Pancreas (tissue), 10 donors: ENCODE measurements at places on chromosomes 3 and 15. TPM values are rescaled to one million over a fixed set of nuclear protein-coding genes. Genes with fewer than 3 reads are reported as not detected.

DNA sequence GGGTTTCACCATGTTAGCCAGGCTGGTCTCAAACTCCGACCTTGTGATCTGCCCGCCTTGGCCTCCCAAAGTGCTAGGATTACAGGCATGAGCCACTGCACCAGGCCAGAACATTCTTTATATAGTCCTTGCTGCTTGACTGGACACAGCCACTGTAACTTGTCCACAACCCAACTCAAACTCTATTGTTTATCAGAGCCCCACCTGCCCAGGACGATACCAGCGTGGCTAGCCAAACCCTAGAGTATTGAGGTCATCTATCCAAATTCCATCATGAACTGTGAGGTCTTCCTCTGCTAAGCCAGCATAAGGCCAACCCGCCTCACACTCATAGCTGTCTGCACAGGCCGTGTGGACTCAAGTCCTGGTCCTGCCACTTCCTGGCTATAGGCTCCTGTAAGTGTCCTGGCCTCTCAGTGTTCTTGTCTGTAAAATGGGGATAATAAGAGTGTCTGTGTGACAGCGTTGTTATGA is 63.9 kb downstream of the DAPK2 start:
- no peak for DNase-seq

GRCh38 chr15:63283126-63283525 is 5.7 kb downstream of the APH1B start:
- no peak for DNase-seq

- no peak for DNase-seq
Measured at GRCh38 chr3:98573181-98573728, 20.2 kb downstream of the CPOX start.

DNA sequence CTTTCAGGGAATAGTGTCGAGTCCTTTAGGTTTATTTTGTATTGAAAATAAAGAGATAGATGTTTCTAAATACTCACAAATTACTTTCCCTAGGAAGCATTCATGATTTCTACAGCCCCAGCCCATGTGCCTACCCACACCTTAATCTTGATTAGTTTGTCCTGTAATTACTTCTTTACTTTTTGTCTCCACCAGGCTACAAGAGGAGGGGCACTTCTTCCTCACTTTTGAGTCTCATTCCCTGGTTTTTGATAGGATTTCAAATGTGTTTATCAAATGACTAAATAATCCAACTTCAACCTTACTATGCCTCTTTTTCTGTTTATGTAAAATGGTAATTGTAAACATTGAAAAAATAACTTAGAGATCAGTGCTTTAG is 1.8 kb downstream of the PXK start:
- no peak for DNase-seq

DNA sequence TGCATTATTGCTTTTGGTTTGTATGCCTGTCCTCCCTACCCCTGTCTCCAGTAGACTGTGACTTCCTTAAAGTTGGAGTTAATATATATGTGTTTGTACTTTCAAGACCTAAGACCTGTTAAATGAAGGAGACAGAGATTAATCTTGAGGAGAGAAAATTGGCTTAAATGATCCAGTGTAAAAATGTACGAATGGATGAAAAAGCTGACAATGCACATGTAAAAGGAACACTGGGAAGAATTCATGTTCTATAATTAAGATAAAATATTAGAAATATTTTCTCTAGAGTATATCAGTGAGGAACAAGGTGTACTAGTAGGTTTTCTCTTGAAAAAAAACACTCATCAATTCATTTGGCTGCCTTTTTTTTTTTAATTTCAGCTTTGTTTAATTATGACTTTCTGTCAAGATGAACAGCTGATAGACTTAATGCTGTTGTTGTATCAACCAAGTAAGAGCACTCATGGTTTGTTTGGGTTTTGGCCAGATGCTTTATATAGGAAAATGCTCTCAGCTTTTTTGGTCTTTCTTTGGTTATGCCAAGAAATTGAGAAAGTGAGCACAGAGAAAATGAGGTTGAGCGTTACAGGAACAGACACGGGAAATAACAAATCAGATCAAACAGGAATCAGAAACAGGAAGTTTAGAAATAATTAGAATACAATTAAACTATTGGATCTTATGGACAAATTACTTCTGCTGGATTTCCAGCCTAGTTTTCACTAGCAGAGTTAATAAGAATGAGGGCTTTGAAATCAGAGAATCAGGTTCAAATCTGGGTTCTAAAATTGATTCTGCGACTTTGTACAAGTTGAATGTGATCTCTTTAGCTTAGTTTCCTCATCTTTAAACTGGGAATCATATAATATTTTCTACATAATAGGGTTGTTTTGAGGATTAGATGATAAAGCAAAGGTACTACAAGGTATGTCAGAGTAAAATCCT is 38.3 kb upstream of the AADAC start:
- DNase-seq, result no peak

- DNase-seq, result peak; percentile 55
Measured at GRCh38 chr15:95326431-95327182, 1003.9 kb upstream of the NR2F2 start.

TPRG1 gene
- total RNA-seq, result 1.0 TPM

- DNase-seq, result no peak
Measured at GRCh38 chr3:122921791-122922651, 105.5 kb downstream of the SEMA5B start.

- no peak for DNase-seq
Measured at GRCh38 chr3:52490939-52491526, 4.1 kb upstream of the STAB1 start.

GRCh38 chr15:74631087-74631385 is 15.4 kb downstream of the CLK3 start:
- no peak for DNase-seq

DNA sequence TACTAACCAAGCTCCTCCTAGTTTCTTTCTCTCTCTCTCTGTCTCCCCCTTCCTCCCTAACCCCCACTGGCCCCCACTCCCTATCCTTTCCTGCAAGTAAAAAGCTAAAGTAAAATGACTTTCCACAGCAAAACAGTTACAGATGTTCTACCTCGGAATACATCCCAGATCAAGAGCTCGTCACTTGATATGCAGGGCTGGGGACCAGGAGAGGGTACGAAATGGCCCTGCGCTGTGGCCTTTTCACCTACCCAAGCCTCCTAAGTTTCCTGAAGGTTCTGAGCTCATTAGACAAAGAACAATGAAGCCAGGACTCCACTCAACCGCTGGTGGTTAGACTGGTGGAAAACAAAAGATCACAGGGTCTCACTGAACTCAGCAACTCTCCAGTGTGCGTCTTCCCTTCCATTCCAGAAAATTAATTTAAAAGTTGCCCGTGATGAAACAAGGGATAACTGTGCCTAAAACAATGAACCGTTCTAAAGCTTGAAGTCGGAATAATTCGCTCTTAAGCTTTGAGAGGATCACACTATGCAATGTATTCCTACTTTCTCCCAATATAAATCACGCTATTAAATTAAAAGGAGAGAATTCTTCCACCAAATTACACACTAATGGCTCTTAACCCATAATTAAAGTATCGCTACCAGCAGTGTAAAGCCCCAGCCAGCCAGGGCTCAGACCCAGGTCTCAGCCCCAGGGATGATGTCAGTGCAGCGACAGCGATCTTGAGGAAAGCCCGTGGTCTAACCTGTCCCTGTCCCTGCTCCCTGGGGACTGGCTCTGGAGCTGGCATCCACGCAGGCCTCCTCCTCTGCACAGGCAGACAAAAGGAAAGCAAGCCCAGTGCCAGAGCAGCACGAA is 5.0 kb downstream of the VGLL4 start:
- DNase-seq, result no peak

RAD51 gene
- 0.32 TPM for total RNA-seq

DNA sequence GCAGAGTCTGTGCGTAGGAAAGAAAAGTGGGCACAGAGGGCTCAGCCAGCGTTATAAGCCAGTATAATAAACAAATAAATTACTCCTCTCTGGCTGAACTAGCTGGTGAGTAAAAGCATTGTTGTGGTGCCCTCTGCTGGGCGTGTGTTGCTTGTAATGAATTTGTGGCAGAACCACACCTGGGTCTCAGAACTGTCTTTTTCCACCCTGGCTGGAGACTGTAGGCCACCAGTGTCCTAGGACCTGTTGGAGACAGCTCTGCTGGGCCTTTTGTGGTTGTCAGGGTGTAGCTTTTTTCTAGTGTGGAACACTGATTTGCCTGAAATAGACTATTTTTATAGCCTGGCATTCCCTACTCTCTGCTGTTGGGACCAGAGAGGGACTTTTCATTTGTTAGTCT is 130.5 kb upstream of the EIF1B start:
- peak; percentile 78 for DNase-seq

EOMES gene
- total RNA-seq, result 0.41 TPM

NR1D2 gene
- 13.5 TPM for total RNA-seq

GRCh38 chr3:113231827-113232253 is 20.5 kb downstream of the BOC start:
- DNase-seq, result peak; percentile 35

DNA sequence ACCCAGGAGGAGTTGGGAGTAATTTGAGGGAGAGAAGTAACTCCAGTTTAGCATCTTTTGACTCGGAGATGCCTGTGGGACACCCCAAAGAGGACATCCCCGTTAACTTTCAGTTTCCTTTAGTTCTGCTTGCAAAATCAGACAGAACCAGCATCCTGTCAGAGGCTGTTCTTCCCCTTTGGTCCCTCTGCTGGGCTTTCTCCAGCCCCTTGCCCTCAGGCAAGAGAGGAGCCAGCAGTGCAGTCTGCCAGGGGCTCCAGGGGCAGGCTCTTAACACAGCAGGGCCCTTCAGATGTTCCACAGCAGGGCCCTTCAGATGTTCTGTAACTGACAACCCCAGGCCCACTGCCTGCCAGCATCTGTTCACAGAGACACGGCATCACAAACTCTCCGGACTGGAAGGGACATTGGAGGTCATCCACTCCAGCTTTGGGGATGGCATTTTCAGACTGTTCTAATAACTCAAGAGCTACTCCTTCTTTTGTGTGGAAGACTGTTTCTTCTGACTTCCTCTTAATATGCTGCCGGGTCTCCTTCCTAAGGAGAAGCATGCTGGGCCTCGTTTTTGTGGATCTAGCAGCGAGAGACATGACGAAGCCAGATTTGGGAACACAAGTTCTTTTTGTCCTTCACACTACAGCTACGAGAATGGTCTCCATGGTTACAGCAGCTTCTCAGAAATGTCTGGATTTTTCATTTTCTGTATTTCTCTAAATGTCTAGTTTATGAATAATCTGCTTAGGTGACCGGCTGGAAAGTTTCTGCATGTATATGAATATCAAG is 51.9 kb downstream of the KY start:
- DNase-seq, result no peak

- DNase-seq, result peak; percentile 67
Measured at GRCh38 chr3:86990734-86991481, at the start of gene VGLL3. VGLL3 (minus strand) TSS chr3:86991149; CDS start chr3:86990743, 406 bp downstream.

GRCh38 chr15:87753539-87753938 is 503.0 kb downstream of the NTRK3 start:
- DNase-seq, result no peak

LYZL4 gene
- not detected for total RNA-seq

CHDH gene
- total RNA-seq, result 20.5 TPM

DNA sequence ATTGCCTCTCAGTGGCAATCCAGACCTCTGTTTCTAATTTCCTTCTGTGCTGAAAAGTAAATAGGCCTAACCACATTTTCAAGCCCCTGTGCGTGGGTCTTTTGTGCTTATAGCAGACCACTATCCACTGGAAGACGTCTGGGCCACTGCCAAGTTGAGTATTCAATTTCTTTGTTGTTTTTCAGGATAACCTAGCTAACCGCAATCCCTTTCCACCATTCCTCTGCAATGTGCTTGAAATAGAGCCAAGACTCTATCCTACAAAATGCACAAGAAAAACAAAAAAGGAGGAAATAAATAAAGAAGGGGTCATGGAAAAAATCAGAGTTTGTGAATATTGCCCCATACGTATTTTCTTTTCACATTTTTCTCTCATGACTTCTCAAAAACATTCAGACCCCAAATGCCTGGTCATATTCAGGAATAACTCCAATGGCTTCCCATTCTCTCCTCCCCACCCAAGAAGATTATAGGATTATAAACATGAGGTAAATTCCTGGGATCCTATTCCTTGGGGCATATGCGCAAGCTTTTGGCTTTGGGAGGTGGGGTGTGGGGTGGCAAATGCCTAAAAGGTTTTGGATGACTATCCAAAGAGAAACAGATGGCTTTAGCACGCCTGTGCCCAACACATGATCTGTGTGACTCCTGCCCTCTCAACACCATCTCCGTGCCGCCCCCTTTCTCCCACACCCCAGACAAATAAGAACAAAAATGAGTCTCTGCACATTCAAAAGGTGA is 217.9 kb upstream of the THBS1 start:
- DNase-seq, result no peak

ATOSA gene
- 33.4 TPM for total RNA-seq

GRCh38 chr3:111808439-111808838 is 50.6 kb upstream of the PHLDB2 start:
- no peak for DNase-seq

ARGFX gene
- not detected for total RNA-seq

DNA sequence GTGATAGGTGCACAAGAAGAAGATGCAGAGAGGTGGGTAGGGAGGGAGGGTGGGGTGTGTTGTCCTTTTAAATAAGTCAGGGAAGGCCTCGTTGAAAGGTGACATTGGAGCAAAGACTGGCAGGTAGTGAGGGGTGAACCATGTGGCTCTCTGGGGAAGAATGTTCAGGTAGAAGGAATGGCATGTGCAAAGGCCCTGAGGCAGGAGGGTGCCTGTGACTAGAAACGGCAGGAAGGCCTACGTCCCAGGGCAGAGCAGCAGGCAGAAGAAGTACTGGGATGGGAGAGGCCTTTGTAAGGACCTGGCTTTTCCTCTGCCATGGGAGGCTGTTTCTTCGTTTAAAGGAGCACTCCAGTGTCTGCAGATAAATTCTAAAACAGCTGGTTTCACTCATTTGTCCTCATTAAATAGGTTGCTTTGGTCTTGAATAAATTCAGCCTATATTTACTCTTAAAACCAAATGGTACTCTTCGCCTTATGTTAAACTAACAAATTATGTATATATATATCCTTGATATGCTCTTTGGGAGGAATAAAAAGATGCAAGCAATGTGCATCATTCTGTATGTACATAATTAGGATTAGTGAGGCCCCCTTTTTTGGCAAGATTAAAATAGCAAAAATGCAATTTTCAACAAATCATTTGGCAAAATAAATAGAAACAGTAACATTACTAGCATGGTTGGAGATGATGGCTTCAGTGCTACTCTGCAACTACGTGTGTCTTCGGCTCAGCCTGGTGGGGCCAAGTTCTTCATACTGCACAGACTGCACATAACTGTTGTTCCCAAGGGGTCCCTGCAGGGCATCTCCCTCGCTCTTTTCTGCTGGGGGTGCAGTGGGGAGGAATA is 151.4 kb downstream of the KLF13 start:
- no peak for DNase-seq

CCRL2 gene
- total RNA-seq, result 2.2 TPM

GOLGA6B gene
- total RNA-seq, result not detected

- peak; percentile 77 for DNase-seq
Measured at GRCh38 chr15:20356444-20356910, 185.1 kb downstream of the GOLGA6L6 start.

DNA sequence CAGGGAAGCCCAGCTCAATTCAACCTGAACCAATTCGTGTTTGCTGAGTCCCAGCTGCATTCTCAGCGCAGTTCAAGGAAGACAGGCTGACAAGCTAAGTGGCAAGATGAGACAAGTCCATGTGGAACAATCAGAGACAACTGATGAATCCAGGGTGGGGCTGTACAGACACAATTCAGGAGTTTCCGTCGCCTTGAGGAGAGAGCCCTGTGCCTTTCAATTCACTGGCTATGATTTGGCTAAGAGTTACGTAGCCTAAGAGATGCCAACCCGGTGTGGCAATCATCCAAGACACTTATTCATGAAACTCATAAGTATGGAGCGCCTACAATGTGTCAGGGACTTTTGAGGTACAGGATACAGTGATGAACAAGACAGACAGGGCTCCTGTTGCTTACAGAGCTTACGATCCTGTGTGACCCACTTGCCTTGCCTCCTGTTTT is 15.5 kb upstream of the ZBED2 start:
- no peak for DNase-seq
